ENCODE measurements at places on chromosomes 5 and 9. TPM values are rescaled to one million over a fixed set of nuclear protein-coding genes. Genes with fewer than 3 reads are reported as not detected.

PCDHB6 gene
- 1.7 TPM for polyA plus RNA-seq

TPPP gene
- polyA plus RNA-seq, result 10.8 TPM

DNA sequence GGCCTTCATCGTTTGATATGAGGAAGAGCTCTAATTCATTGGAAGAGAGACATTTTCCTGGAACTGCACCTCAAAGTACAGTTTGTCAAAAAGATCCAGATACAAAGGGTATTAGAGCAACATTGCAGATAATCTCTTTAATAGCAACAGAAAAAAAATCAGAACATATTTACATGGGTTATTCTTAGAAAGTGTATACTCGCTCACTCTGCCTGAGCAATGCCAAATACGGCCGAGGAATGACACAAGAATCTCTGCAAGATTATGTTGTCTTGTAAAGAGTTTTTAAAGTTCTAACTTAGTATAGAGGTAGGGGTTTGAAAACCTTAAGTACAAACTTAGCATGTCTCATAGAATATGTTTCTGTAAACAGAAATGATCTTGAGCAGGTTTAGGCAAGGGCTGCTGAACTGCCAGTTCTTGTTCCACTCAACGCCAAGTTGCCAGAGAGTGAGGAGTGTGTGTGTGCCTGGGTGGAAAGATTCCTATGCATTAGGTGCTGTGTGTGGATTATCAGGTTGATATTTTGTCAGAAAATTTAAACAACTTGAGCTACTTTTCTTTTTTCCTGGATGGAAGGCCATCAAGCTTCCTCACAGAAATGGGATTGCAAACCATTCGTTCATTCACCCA is 41.8 kb upstream of the ERCC6L2 start:
- DNase-seq, result no peak

- peak; percentile 26 for DNase-seq
Measured at GRCh38 chr5:50967009-50967562, 300.6 kb downstream of the PARP8 start.

DNA sequence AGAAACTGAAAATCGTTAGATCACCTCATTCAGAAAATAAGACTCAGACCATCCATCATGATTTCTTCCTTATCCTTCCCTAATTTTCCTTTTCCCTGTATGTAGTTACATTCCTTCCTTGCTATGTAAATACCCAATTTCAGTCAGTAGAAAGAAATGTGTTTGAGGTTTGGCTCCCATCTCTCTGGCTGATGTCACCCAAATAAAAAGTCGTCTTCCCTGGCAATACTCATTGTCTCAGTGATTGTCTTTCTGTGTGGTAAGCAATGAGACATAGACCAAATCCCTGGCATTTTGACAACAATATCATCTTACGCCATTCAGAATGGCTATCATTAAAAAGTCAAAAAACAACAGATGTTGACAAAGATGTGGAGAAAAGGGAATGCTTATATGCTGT is 303.9 kb upstream of the EDIL3 start:
- DNase-seq, result peak; percentile 56

- peak; percentile 94 for DNase-seq
Measured at GRCh38 chr9:87086221-87086818, 139.0 kb upstream of the GAS1 start.

DNA sequence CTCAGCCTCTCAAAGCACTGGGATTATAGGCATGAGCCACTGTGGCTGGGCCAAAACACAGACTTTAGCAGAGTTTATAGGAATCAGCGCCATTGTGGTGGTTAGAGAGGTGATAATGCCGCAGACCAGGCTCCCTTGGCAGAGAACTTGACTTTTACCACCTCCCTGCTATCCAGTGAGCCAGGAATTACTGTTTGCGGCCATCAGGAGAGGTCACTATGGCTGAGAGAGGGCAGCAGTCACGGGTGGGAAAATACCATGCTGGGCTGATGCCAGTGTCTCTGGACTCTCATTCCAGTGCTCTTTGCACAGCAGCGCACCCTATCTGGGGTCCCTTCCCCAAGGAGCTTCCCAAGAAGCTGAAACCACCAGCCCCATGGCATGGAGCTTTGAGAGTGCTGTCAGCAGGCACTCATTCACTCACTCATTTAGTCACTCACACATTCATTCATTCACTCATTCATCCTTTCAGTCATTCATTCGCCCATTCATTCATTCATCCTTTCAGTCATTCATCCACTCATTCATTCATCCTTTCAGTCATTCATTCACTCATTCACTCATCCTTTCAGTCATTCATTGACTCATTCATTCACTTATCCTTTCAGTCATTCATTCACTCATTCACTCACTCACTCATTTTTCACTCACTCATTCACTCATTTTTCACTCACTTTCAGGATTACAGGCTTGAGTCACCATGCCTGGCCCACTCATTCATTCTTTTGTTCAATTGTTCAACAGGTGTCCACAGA is 27.3 kb upstream of the RNU6ATAC start:
- no peak for DNase-seq

DNA sequence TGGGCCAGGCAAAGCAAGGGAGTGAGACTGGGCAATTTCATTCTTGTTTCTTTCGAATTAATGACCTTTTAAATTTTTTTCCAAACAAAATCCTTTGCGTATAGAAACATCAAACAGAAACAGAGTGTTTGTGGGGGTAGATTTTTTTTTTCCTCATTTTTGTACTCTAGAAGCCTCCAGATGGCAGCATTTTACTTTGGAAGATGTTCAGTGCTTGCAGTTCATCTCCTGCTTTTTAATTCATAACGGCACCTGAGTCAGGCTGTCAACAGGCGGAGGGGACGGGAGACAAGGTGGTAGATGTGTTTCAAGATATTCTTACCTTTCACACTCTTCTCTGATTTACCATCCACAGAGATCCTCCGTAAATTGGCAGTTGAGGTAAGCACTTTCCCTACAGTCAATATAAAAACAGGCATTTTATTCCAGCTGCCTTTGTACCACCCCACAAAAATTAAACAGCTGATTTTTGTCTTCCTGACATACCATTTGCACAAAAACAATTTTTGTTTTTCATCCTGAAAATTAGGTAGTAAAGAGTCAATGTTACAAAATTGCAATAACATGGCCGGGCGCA is 99.5 kb upstream of the FBXL17 start:
- DNase-seq, result peak; percentile 45

- DNase-seq, result peak; percentile 3
Measured at GRCh38 chr5:90793183-90793582, 234.6 kb downstream of the ADGRV1 start.

Measured in muscle of leg (tissue), 16 donors.